Endothelial cell (in vitro differentiated cells): ENCODE measurements at places on chromosomes 12 and 14.

GRCh38 chr14:64202716-64203115, 91.5 kb downstream of the ESR2 start:
- DNase-seq, result no peak

- no peak for DNase-seq
Measured at GRCh38 chr12:40742041-40742440, 49.8 kb downstream of the CNTN1 start.

- DNase-seq, result no peak
Measured at GRCh38 chr14:104217486-104218360, 79.3 kb downstream of the KIF26A start.

DNA sequence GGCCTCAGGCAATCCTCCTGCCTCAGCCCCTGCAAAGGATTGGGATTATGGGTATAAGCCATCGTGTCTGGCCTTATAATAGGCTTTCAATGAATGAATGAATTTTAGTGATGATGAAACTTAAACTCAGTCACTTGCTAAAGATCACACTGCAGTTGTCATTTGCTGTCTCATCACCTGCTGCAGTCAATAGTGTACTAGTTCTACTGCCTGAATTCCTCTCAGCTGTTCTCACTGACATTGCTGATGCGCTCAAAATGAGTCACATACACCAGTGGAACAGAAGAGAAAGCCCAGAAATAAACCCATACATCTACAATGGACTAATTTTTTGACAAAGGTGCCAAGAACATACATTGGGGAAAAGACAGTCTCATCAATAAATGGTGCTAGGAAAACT, 5.6 kb upstream of the SYNJ2BP start:
- no peak for DNase-seq

DNA sequence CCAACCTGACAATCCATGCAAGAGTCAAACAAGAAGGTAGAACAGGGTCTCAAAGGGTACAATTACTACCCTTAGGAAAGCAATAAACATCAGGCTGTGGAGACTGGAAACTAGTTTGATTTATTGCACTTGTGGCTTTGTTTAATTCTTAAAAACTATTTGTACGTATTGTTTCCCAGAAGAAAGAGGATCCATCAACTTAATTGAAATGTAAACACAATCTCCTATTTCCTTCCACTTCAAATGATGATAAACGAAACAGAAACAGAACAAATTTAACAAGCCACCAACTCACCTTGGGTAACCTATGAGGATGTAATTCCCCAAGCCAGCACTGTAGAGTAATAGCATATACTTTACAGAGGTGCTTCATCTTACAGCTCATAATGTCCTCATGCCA, 8.0 kb downstream of the STXBP6 start:
- DNase-seq, result no peak

DNA sequence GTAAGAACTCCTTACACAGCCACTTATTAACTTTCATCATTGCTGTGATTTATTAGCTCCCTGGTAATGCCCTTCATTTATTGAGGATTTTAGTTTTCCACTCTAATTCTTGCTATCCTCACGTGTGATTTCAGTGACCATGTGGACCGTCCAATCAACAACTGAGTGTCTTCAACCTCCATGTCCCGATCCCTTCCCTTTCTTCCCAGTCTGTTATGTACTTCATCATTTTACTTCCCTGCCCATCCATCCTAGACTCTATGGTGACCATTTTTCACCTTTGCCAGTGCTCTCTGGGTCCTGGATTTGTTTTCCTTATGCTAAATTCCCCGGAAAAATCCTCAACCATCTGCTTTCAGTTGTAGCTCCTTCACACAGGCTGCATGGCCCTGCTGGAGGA, 111.0 kb downstream of the MSRB3 start:
- no peak for DNase-seq

DNA sequence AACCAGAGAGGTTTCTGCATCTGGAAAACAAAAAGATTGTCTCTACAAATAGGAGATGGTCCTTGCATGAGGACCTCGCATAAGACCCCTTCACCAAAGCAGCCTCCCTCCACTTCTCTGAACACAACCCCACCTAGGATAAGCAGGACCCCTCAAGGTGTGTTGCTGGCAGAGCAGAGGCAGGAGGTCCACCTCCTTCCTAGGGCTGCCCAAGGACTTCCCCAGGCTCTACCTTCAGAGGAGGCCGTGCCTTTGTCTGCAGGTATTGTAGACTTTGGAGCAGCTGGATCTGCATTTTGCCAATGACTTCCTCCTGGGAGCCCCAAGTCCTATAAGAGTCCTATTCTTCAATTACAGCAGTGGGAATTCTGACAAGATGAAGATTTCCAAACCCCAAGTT, 67.3 kb upstream of the TSPAN11 start:
- DNase-seq, result no peak

GRCh38 chr12:72694193-72694592, 422.0 kb downstream of the TRHDE start:
- DNase-seq, result no peak

DNA sequence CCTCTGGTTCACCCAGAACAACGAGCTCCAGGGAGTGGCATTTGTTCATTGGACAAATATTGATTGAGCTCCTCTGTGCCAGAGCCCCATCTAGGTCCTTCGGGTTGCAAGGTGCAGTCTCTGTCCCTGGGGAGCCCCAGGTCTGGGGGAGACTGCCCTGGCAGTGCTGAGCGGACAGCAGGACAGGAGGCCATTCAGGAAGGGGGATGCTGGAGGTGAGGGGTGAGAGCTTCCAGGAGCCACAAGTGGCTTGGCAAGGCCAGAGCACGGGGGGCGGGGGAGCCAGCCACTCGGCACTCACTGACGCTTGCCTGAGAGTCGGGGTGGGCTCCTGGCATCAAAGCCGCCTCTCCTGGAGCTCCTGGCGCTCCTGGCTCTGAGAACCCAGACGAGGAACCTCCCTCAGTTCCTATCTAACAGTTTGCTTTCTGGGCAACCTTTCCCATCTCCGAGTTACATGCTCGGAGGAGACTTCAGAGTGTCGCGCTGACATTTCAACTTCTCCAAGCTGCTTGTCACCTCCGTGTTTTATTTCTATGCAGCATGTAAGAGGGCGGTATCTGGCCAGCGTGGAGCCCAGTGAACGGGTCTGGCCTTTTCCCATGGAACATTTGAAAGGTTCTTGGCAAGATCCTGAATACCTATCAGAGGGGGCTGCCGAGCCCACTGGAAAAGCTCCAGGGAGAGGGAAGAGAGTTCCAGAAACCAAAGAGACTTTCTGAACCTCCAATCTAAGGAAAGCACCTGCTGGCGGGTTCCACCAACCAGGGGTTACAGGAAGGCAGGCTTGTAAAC, 62.0 kb upstream of the BCL11B start:
- no peak for DNase-seq
